Activated CD4-positive, alpha-beta T cell treated with anti-CD3 and anti-CD28 coated beads for 24 hours (primary cell): ENCODE measurements at places on chromosomes 3 and 15.

DNA sequence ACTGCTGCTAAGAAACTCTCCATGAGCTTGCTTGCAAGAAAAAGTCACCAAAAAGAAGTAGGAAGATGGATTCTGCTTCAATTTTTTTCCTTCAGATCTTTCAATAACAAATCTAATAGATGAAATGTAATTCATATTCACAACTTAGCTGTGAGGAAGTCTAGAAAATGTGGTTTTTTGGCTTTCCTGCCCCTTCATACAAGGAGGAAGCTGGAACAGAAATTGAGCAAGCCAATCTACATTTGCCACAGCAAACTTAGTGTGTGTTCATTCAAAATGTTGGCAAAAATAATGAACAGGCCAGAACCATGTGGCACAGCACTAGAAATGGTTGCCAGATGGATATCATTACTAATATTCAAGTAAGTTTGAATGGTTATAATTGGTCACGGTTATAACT lies 93.2 kb upstream of the NEDD4 start:
- no peak for DNase-seq

GRCh38 chr3:62211675-62212429 lies 161.5 kb downstream of the FEZF2 start:
- no peak for DNase-seq

- no peak for DNase-seq
Measured at GRCh38 chr3:46027736-46028397, 584 bp upstream of the XCR1 start.

DNA sequence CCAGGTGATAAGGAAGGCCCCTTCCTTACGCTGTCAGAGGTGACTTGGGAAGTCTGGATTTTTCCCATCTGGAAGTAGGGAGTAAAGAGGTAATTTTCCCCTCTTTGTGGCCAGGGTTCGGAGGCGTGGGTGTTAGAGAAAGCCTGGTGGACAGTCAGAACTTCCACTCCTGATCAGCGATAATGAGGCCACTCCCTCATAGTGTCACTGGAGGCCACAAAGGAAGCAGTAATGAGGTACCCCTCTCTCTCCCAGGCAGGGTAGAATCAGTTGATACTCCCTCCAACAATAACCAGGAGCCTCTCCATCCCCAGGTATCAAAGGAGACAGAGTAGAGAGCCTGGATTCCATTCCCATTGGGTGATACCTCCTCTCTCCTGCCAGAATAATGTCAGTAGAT lies 30.0 kb downstream of the AP4E1 start:
- no peak for DNase-seq

GRCh38 chr3:125054062-125054448 lies 1.7 kb downstream of the HEG1 start:
- no peak for DNase-seq

GRCh38 chr3:171458864-171459136 lies 1.4 kb downstream of the TNIK start:
- no peak for DNase-seq

- DNase-seq = no peak
Measured at GRCh38 chr3:116083683-116084082, 361.6 kb downstream of the LSAMP start.

GRCh38 chr3:128698211-128699047 lies 27.6 kb upstream of the RAB7A start:
- DNase-seq = no peak
